ENCODE measurements at places on chromosomes 5 and 9. TPM values are rescaled to one million over a fixed set of nuclear protein-coding genes. Genes with fewer than 3 reads are reported as not detected.

DNA sequence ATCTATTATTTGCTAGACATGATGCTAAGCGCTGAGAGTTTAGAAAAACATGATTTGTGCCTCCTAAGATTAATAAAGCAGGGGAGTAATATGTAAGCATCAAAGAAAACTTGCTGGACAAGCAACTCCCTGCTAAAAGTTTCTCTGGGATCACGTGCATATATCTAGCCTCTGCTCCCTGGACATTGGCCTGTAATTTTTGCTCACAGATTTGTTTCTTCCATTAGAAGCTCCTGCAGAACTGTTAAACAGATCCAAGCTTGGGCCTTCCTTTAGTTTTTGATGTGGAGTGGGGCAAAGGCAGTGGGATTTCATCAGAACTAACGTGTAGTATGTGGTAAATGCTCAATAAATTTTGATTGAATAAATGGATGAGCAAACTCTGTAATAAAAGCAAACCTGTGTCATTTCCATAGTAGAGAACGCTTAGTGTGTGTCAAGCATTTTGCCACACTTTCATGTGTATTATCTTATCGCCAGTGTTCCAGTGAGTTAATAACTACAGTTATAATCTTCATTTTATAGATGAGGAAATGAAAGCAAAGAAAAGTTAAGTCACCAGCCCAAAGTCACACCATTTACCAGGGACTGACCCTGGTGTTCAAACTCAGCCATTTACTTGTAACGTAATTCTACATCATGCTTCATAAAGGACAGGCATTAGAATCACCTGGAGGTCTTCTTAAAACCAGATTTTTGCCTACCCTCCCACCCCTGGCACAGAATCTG lies 100.3 kb downstream of the PCSK5 start:
- no peak for DNase-seq

GRCh38 chr9:132171702-132172101 lies 9.8 kb downstream of the NTNG2 start:
- no peak for DNase-seq

DNA sequence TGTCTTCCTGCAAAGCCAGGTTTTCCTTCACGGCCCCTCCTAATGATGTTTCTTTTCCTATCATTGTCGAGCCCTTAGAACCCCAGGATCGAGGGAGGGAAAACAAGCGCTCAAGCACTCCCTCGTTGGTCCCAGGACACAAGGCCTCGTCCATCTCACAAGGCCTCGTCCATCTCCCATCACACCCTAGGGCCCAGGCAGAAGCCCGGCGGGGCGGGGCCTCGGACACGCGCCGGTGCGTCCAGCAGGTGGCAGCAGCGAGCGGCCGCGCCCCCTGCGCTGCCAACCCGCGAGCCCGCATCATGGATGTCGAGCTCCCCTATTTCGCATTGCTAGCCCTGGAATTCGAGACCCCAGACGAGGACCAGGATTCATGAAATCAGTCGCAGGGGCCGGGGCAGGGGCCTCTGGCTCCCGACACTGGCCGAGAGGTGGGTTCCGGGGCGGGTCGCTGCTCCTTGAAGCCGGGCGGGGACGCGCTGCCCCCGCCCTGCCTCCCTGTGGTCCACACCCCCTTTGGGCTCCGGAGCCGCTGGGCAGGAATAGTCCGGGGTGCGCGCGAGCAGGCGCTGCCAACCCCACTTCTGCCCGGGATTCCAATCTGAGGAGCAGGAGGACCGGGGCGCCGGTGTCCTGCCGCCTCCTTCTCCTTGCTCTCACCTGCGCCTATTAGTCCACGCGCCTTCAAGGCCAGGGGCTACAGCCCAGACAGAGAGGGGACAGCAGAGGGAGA lies at the start of gene ABLIM3:
Gene ABLIM3, plus strand, starts transcription at position 270 of the 733 bp plus-strand sequence. CDS start 603 bp downstream, outside the sequence.
- peak; percentile 92 for DNase-seq

PTGES gene
- 15.9 TPM for total RNA-seq

DNA sequence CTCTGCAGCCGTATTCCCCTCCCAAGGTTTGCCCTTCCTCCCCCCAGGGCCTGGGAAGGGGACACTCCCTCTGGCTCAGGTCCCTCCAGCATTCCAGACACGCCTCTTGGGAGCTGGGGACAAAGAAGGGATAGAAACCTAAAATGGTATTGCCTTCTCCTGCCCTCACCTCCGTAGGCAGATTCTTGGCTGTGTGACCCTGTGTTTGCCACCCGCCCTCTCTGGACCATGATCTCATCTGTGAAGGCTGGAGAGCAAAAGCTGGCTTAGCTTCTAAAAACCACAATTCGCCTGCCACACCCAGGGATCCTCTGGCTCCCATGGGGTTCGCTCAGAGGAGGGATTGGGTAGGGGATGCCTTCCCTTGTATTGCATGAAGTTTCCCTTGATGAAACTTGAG lies 7.7 kb downstream of the AQP3 start:
- DNase-seq, result no peak

GRCh38 chr9:78298046-78298765 lies 1.3 kb downstream of the PSAT1 start:
- no peak for DNase-seq

- DNase-seq, result no peak
Observed at GRCh38 chr5:52794519-52794918, 6.8 kb downstream of the ITGA1 start.

DNA sequence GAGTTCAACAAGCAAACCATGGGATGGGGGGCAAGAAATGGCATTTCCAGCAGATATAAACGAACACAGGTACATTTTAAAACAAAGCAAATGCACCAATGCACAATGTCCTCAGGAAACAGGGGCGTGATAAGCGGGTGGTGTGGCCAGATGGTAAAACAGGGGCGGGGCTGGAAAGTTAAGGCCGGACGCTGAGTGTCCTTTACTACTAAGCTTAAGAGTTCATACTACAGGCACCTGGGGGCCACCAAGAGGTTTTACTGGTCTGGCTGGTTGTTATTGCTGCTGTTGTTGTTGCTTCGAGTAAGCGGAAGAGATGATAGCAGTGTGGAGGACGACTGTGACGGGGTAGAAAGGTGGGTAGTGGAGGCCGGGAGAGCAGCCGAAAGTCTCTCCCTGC lies 99.8 kb downstream of the ATPSCKMT start:
- DNase-seq, result no peak

ALG2 gene
- total RNA-seq, result 25.4 TPM

GRCh38 chr9:104873489-104873850 lies 54.5 kb downstream of the ABCA1 start:
- DNase-seq, result no peak

DNA sequence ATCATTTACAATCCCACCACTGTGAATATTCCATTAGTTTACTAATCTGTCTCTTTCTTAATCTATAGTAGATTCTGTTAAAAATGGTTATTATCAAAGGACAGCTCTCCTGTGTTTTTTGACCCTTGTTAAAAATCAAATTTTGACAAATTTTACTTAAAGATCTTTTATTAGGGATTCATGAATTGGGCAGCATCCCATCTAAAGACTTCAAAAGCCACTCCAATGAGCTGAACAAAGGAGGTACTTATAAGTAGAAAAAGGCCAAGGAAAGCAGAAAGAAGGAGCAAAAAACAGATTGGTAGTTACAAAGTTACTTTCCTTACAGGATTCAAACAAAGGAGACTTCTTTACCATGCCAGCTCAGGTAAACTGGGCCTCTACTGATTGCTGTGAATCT lies 44.5 kb upstream of the PTPDC1 start:
- DNase-seq, result no peak

PCDHA13 gene
- total RNA-seq, result 0.05 TPM

FKTN gene
- total RNA-seq, result 17.4 TPM

GRCh38 chr5:82386576-82386975 lies 108.4 kb upstream of the RPS23 start:
- no peak for DNase-seq

ANKRD34B gene
- total RNA-seq, result not detected
